ENCODE measurements at places on chromosomes 3 and 15. TPM values are rescaled to one million over a fixed set of nuclear protein-coding genes. Genes with fewer than 3 reads are reported as not detected.

- DNase-seq = no peak
Measured at GRCh38 chr3:11543141-11543947, 100.4 kb downstream of the VGLL4 start.

MESP2 gene
- 2.9 TPM for total RNA-seq

HTR3D gene
- not detected for total RNA-seq

DNA sequence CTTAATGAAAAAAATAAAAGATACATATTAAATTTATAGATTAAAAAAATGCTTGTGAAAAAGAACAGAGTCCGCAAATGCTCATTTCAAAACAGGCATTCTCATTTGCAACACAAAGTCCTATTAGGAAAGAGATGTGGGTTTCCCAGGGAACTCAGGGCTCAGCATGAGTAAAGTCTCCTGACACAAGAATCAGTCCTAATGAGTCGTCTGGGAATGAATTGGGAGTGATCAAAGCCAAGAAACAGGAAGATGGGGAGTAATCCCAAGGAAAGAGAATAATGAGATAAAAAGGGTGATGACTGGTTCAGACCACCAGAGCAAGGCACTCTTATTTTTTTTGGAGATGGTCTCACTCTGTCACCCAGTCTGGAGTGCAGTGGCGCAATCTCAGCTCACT is 443.7 kb downstream of the NR2F2 start:
- no peak for DNase-seq

GRCh38 chr3:145522893-145523651 is 637.9 kb downstream of the PLOD2 start:
- no peak for DNase-seq

Measured in fibroblast of the aortic adventitia (primary cell).